ENCODE measurements at places on chromosomes 5 and 9.

DNA sequence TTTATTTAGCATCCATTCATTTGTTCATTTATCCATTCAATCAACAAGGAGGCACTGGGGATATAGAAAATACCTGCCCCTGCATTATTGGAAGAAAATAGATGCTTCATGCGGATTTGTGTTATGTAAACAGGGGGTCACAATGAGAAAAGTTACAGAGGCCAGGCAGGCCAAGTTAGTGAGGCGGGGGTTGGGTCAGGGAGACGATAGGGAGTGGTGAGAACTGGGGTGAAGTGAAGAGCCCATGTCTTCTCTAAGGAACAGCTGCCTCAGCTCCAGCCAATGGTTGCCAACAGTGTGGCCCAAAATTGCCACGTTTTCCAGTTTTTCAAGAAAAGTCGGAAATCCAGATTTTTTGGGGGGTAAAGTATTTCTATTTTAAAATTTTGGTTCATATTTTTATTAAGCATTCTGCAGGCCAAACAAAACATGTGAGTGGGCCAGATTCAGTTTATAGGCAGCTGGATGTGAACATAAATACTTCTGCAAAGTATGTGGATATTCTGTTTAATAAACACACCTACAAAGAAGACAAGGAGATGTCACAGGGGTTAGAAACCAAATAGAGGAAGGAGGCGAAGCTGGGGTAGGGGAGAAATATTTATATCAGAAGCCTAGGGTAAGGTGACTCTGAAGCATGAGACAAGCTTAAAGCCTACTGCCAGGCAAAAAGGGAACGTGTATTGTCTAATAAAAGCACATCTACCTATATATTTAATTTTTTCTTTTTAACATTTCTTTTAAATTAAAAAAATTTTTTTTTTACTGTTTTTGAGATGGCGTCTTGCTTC is 44.0 kb downstream of the ALG2 start:
- no peak for DNase-seq

GRCh38 chr5:173568128-173568527 is 48.3 kb downstream of the BOD1 start:
- DNase-seq = no peak

DNA sequence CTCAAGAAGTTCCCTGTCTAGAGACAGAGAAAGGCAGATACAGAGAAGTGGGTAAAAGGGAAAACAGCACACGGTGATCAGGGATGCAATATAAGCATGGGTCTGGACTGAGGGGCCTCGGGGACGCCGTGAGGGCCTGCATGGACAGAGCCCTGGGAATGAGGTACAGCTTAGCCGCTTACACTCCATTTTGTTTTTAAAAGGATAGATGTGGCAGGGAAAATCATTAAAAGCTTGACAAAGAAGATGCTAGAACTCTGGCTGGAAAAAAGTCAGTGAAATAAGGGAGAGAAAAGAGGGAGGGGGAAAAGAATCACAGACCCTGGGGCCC is 69.1 kb downstream of the EPB41L4B start:
- DNase-seq = no peak

- no peak for DNase-seq
Measured at GRCh38 chr9:114184071-114184470, 28.7 kb downstream of the COL27A1 start.

- DNase-seq = no peak
Measured at GRCh38 chr9:41229408-41230401, 40.6 kb upstream of the ZNG1F start.

DNA sequence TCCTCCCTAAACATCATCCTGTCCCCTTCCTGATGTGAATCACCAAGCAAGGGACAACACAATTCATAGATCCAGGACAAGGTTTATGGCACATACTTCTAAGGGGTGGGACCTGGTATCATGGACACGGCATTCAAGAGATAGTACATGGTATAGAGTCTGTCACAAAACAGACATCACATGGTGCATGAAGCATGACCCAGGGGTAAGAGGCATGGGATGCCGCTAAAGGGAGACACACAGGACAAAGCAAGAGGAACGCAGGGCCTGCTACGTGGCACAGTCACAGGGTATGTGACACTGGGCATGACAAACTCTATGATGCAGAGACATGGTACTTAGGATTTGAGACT is 20.7 kb downstream of the GSN start:
- DNase-seq = no peak

- DNase-seq = no peak
Measured at GRCh38 chr5:99607124-99607523, 678.3 kb upstream of the CHD1 start.

DNA sequence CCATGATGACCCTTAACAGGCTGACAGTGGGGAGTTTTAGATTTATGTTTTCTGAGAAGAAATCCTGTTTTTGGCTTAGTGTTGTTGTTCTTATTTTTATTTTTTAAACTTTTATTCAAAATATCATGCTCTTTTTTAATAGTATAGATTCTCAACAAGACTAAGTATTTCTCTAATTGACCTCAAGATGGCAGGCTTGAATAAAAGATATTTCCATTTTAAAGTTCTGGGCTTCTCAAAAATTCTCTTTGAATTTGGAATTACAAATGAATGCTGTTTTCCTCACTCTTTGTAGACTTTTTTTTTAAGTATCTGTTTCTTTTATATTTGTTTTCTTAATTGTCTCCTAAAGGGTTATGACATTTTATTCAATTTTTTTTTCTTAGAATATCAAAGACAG is 50.0 kb upstream of the SH3GL2 start:
- DNase-seq = no peak

DNA sequence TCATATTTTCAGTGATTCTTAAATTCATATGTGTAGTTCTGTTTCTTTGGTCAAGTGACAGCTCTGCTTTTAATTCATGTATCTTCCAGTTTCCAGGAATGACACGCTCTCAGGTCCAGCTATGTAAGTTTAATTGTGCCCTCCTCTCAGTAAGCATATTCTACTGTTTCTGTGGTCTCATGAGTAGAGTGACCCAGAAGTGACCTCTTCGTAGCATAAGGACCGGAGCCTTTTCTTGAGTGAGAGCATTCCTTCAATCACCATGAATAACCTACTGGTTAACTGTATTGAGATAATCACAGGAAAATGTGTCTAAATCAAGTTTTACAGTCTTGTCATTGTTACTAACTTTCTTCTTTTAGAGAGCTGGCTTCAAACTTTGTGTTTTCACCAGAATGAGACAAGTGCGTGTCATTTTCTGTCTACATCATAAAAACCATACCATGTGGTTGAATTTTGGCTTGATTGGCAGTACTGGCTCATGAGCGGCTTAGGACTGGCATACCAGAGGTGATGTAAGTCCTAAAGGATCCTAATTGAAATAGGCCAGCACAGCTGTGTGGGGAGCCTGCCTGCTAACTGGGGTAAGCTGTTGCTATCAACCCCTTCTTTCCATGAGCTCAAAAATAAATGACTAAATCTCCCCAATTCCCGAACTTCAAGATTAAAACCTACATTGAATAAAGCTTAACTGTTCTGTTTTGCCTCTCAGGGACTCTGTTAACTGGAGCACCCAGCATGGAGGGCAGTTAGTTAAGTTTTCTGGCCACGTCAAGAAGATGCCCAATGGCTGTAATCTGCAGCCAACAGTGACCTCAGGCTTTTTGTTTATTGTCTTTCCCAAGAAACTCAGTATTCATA is 4.8 kb downstream of the ADAMTSL1 start:
- no peak for DNase-seq

DNA sequence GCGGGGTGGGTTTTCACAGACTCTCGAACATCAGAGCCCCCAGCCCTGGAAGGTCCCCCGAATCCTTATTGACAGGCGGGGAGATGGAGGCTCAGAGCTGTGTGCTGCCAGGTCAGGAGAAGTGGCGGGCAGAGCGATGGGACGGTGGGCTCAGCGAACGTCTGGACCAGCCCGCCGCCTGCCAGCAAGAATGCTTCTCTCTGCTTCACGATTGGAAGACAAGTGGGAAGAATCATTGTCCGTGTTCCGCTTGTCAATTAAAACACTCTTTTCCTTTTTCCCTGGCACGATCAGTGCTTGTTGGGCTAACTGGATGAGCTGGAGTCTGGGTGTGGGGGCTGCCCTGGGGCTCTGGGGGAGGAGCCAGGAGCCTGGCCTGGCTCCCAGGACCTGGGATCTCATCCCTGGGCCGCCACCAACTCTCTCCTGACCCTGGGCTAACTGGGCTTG is 1.6 kb downstream of the COL5A1 start:
- DNase-seq = no peak

DNA sequence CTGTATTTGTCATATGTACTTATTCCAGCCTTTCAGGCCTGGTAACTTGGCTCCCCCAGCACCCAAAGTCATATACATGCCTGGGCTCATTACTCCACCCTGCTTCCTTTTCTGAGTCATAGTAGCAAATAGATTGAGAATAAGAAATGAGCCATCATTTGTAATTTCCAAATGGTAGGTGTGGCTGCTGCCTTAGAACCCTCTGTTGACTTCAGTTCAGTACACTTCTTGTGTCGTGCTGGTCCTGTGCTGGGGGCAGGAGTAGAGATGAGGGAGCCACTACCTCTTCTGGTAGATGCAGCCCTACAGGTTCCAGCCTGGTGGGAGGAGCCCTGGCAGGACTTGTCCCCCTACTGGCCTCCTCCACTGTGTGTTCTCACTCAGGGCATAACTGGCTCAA is 11.1 kb downstream of the GM2A start:
- DNase-seq = no peak

DNA sequence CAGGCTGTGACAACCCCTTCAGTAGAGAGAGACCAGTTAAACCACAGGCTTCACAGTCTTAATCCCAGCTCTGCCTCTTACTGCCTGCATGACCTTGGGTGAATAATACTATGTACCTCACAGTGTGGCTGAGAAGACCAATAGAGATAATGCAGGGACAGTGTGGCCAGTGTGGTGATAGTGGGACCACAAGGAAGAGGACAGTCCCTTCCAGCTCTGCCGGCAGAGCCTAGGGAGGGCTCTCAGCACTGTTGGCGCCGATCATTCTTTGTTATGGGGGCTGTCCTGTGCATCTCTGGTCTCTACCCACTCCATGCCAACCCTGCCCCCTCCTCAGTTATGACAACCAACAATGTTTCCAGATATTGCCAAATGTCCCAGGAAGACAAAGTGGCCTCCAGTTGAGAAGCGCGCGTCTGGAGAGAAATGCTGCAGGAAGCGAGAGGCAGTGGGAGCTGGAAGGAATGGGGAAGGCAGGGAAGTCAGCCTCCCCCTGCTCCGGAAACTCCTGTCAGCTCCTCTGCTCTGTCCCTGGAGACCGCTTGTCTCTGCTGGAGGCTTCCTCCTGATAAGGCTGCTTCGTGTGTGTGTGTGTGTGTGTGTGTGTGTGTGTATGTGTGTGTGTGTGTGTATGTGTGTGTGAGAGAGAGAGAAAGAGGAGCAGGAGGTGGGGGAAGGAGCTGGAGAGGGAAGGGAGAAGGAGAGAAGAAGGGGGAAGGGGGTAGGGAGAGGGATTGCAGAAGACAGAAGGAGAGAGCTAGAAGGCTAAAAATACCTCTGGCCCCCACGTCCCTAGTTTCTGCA is 31.8 kb upstream of the FABP6 start:
- DNase-seq = no peak

- peak; percentile 60 for DNase-seq
Measured at GRCh38 chr9:34589636-34590380, at the start of gene CNTFR. Gene CNTFR, minus strand, starts transcription at chr9:34589724. Its CDS starts 20,743 bp downstream, at chr9:34568981.

DNA sequence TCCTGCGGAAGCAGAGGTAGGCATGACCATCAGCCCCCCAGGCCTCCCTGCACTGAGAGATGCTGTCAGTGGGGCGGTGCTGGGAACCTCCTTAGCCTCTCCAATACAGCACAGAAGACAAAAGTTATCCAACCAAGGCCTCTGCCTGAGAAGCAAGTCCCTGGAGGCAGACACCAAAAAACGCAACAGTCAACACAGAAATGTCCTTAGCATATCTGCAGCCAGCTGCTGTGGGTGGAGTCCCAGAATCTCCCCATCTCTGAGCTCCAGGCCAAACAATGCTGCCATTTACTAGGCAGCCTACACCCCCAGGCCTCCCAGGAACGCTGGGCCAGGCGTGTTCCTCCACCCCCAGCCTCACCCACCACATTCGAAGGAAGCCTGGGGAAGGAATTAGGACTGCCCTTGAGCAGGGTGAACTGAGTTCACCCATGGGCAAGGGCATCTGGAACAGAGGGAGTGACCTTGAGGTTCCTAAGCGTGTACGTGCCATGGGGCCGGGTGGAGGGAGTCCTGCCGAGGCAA is 43.7 kb downstream of the STK10 start:
- peak; percentile 47 for DNase-seq

DNA sequence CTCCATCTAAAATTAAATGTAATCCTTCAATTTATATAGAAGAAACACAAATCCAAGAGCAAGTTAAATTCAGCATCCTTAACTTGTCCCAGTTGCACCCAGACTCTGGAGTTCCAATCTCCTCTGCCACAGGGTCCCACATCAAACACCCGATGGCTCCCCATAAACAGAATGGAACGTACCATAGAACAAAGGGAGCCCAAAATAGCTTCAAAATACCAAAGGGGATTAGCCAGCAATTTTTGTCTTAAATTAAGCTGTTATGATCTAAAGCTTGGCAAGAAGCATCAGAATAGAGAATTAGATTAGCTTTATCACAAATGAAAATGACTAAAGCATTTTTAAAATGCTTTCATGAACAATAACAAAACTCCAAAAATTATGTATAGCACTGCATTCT is 112.8 kb downstream of the FANCC start:
- DNase-seq = no peak
